ENCODE measurements at places on chromosomes 3 and 15.

- no peak for DNase-seq
Measured at GRCh38 chr15:70845602-70846360, 8.2 kb downstream of the LARP6 start.

DNA sequence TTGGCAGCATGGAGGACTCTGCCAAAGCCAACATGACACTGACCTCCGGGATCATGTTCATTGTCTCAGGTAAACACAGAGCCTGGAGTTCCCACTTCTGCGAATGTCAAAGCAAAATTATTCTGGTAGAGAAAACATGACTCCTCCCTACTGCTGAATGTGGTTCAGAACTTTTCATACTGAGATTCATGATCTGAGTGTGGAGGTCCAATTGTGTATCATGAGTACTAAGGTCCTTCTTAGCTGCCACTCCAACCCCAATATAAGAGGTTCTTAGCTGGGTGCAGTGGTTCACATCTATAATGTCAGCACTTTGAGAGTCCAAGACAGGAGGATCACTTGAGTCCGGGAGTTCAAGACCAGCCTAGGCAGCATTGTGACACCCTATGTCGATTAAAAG is 13.8 kb downstream of the CLDN18 start:
- DNase-seq = no peak

DNA sequence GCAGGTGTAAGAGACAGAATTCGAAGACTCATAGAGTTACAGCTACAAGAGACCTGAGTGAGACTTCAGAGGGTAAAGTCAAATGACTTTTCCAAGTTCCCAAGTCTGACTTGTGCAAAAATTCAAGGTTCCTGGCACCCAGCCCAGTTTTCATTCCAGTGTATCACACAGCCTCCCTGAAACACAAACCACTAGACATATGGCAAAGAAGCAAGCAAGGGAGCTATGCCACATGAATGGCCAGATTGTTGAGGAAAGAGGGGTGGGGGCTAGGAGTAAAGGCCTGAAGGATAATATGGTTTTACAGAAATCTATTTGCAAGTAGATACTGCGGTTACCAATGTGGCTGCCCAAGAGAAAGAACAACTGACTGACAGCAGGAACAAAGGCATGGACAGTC is 301.2 kb downstream of the MECOM start:
- DNase-seq = no peak

- no peak for DNase-seq
Measured at GRCh38 chr15:85137489-85138168, 156.0 kb downstream of the PDE8A start.

DNA sequence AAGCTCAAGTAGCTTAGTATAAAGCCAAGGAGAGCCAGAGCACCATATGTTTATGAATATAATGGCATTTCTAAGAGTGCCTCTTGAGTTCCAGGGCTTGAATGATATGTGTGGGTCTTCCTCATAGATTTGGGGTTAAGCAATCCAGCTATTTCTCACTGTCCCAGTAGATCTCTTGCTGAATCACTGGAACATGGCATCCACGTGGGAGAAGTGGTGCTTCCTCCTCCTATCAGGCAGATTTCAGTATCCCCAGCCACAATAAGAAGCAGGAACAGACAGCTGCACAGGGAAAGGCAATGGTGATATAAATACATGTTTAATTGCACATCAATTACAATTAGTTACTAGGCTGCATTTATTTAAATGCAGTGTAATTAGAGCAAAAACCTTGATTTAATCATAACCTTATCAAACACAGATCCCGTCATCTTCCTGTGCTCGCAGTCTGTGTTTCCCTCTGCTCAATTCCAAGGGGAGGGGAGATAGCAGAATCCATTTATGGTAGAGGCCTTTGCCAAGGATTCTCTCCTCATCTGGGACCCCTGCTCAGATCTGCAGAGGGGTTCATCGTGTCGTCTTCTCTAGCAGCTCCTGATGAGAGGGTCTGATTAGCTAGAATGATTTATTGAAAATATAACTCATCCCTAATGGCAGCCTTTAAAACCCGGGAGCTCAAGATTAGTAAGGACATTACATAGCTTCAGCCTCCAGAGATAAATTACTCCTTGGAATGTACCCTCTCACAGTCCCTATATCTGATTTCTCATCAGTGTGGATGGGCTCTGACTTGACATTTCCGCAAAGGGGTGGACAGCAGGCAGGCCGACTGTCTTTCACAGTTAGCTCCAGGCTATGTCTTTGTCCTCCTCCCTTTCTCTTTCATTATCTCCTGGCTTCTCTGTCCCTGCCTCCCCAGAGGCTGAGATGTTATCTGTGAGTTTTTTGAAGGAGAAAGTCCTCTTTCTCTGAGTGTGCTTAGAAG is 775.9 kb downstream of the AGBL1 start:
- no peak for DNase-seq

- DNase-seq = no peak
Measured at GRCh38 chr15:37059086-37059485, 41.3 kb downstream of the MEIS2 start.

DNA sequence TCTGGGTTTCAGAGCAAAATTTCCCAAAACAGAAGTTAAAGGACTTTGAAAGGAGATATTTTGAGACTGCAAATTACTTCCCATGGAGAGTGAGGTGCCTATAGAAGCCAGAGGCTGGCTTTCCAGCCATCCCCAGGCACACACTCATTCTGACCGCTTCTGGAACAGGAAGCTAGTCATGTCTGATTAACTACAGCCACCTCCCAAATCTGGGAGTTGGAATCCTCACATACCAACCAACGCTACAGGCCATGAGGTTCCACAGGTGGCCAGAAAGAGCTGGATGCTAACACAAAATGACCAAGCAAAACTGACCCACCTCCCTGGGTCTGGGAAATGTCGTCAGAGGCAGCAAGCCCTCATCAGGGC is 87.2 kb downstream of the SNRK start:
- DNase-seq = no peak
